NAMALWA (cell line): ENCODE measurements at places on chromosomes 16 and 17.

DNA sequence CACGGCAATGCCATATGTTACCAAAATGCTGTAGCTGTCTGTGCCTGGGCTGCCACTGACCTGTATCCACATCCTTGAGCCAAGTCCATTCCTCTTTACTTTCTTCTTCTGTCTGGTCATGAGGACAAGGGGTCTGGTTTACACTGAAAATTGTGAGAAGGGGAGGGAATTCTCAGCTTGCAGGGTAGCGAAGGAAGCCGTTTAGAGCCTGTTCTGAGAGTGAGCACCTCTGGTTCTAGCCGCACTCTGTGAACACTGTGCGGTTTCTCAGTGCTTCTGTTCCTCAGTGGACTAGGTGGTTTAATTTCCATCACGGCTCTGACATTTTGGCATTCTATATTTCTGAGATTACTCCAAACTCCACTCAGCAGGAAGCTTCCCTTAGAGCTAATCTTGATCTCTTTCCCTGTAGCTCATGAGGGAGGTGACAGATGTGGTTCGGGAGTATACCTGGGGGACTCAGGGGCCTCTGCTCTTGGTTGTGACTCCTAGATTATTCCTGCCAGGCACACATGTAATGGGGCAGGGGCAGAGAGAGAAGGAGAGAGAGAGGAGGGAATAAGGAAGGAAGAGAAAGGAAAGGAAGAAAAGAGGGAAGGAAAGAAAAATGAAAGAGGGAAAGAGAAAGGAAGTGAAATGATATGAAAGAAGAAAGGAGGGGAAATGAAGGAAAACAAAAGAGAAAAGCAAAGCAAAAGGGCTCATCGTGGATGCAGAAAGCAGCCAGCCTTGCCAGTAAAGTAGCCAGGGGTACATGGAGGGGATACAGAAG is 14.2 kb upstream of the TBX21 start:
- DNase-seq, result no peak

- DNase-seq, result no peak
These were observed 229.0 kb downstream of the SNX29 start for GRCh38 chr16:12205378-12206097.

DNA sequence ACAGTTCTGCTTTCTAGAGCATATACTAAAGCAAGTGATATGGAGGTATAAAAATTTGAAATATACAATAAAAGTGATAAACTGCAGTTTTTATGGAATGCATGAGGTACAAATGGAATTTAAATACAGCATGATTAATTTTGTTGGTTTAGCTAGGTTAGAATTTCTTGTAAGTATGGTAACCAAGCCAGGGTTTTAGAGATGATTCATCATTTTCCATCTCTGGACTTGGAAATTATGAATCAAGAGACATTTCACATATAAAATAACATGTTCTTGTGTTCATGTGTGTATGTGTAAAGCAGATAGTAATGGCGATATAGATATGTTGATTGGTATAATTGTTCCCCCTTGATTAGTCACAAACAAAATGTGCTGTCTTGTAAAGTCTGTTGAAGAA is 1219.8 kb downstream of the CDH8 start:
- no peak for DNase-seq

DNA sequence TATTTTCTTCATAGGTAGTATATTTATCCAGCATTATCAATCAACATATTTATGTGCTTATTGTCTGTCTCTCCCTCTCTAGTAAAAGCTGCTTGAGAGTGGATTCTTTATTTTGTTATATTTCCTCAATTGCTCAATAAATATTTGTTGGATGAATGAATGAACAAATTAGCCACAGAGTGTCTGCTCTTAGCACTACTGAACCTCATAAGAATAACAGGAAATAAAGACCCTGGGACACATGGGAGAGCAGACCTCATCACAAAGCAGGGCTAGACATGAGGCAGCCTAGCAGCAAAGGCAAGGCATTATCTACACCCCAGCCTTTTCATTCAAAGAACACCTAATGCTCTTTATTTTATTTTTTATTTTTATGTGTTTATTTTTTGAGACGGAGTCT is 34.9 kb upstream of the TANC2 start:
- no peak for DNase-seq

DNA sequence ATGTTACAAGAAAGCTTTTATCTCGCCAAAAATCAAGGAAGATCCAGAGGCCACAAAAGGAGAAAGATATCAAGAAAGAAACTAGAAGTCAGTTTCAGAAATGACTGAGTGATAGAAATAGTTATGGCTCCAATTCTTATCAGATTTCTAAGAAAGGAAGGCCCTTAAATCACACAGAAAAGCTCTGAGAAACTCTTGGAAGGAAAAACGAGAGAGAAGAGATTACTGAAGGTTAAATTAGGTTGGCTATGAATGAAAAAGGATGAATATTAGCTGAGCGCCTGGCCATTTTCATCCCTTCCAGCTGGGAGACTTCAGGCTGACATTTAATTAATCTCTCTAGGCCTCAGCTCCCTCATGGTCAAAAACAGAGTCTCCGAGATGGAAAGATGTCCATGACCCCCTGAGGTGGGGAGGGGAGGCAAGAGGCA is 72.3 kb downstream of the CYTH1 start:
- no peak for DNase-seq

- no peak for DNase-seq
These were observed 254.6 kb downstream of the HS3ST3A1 start for GRCh38 chr17:13346996-13347762.

DNA sequence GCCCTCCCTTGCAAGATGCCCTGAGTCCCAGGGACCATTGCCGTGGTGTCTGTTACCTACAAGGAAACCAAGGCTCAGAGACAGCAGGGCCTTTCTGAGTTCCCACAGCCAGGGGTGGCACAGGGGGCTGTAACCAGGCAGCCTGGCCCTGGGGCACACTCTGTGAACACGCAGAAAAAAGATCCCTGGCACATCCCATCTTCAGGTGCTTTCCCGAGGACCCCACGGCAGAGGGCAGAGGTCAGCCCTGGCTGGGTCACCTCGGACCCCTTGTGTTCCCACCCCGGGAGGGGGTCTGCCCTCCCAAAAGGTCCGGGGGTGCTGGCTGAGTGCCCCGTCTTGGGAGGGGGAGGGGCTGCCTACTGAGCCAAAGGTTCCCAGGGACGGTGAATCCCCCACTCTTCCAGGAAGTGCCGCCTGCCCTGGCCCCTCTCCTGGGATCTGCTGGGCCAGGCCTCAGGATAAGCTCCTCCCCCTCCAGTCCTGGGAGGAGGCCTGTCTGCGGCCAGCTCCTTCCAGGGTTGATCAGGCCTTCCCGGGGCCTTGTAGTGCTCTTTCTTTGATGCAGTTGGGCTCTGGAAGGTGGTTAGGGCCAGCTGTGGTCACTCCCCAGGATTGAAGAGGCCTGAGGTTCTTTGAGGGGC is 8.1 kb downstream of the GLIS2 start:
- no peak for DNase-seq
